Vein endothelial cell (primary cell): ENCODE measurements at places on chromosomes 12 and 14. TPM values are rescaled to one million over a fixed set of nuclear protein-coding genes. Genes with fewer than 3 reads are reported as not detected.

The UBC gene
- 1,206 and 1,443 TPM in 2 replicates for total RNA-seq

The TSPAN19 gene
- not detected in 2 replicates for total RNA-seq

The MSI1 gene
- total RNA-seq, result not detected in 2 replicates

The AMIGO2 gene
- total RNA-seq, result 6.9 and 8.1 TPM in 2 replicates

The SLC24A4 gene
- 0.10 TPM in 1 of 2 replicates, not detected in the other for total RNA-seq

The PPP4R4 gene
- total RNA-seq, result not detected in 2 replicates
